ENCODE measurements at places on chromosomes 7 and 10. TPM values are rescaled to one million over a fixed set of nuclear protein-coding genes. Genes with fewer than 3 reads are reported as not detected.

Gene SORBS1
- total RNA-seq = 20.6 TPM

- no peak for DNase-seq
These were observed 71.9 kb downstream of the WIPF3 start for GRCh38 chr7:29878081-29878688.

- DNase-seq = peak; percentile 19
These were observed 192.6 kb upstream of the CCDC6 start for GRCh38 chr10:60098677-60099601.

DNA sequence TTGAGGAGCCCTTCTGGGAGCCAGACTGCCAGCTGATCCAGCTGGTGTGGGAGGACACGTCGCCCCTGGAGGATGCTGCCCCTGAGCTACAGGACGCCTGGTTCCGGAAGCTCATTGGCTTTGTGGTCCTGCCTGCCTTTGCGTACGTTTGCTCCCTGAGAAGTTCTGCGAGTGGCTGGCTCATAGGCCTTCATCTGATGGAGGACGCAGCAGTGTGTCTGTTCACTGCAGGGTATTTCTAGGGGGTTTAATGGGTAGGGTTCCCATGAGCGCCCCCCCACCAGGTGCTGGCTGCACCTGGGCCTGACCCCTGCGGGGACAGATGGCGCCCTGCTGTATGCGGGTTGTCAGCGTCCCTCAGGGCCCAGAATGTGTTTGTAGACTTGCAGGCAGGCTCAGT lies 5.0 kb downstream of the PAOX start:
- DNase-seq = no peak

Gene BEND7
- 23.7 TPM for total RNA-seq

Gene DRGX
- 0.11 TPM for total RNA-seq

DNA sequence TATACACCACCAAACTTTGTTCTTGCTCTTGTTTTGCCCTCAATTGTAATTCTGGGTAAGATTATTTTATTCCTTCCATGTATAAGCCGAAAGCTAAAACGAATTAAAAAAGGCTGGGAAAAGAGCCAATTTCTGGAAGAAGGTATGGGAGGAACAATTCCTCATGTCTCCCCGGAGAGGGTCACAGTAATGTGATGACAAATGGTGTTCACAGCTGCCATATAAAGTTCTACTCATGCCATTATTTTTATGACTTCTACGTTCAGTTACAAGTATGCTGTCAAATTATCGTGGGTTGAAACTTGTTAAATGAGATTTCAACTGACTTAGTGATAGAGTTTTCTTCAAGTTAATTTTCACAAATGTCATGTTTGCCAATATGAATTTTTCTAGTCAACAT lies 12.5 kb upstream of the CFAP69 start:
- DNase-seq = no peak

Gene GPR22
- total RNA-seq = not detected

DNA sequence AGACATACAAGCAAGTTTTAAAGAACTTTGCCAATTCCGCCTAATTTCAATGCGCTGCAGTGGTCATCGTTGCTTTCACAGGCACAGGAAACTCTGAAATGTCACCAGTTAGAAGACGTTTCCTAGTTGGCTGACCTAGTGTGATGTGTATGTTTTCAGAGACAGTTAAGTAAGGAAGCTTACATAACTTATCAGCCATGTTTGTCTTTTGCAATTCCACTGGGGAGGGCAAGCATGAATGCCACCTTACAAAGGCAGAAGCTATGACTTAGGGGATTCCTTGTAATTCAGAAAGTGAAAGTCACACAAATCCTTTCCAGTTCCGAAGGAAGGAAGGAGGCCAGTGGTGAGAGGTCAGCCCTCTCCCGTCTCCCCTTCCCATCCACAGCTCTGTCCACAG lies 15.0 kb upstream of the NPS start:
- no peak for DNase-seq

GRCh38 chr10:1400101-1401070 lies 336.9 kb downstream of the ADARB2 start:
- DNase-seq = no peak

Gene CPEB3
- 6.9 TPM for total RNA-seq

Gene EMX2
- not detected for total RNA-seq

DNA sequence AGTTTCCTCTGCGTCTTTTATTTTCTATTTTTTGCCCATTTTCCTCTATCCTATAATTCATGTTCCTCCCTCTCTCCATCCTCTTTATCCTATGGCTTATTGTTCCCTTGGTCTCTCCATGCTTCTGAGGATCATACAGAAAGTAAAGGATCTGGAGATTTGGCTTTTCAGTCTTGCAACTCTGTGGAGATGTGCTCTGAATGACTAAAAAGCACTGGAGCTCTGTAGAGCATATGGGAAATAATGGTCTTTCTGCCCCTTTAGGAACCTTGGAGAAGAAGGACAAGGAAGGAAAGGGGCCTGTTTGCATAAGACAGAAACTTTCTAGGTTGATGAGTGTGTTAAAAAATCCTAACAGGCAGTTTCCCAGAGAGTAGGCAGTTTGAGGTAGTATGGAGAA lies 120.1 kb downstream of the PHTF2 start:
- DNase-seq = no peak

DNA sequence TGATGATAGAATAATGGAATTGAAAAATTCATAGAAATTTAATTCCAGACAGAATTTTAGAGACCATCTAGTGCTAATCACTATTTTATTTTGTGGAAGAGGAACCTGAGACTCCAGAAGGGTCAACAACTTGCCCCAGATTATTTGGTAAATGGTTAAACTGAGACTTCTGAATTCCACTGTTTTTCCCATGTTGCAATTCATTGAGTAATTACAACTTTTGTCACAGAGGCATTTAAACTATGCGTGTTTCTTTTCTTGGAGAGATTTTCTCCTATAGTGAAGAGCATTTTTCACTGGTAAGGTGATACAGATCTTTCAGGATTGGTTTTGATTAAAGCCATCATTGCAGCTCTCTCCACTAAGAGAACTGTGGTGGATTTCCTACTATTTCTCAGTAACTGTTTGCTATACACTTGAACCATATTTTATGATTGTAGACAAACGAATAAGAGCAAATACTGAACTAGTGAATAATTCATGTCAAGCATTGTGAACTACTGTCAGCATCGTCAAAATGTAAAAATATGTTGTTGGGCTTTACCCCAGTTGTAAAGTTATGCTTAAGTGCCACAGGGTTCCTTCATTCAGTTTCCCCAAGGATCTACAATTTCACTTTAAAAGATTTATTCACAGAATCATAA lies 26.5 kb downstream of the LRGUK start:
- no peak for DNase-seq

GRCh38 chr10:124259139-124259825 lies 159.4 kb downstream of the OAT start:
- DNase-seq = no peak

DNA sequence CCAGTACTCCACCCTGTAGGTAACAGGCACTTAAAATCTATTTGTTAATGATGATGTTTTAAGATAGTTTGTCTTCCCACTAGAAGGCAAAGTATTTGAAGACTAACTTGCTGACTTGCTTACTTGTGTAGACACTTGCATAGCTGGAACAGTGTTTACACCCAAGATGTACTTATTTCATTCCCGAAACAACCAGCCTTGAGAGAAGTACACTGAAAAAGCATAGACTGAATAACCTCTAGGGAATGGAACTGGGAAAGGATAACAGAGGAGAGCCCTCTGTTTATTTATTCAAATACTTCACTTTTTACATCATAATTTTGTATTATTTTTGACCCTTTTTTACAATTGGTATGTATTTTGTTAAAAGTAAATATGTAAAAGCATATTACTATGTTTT lies 33.1 kb upstream of the TMEM26 start:
- no peak for DNase-seq

Gene TNKS2
- 27.5 TPM for total RNA-seq

GRCh38 chr7:148397056-148397455 lies 193.5 kb upstream of the C7orf33 start:
- no peak for DNase-seq

Gene PRLHR
- not detected for total RNA-seq

DNA sequence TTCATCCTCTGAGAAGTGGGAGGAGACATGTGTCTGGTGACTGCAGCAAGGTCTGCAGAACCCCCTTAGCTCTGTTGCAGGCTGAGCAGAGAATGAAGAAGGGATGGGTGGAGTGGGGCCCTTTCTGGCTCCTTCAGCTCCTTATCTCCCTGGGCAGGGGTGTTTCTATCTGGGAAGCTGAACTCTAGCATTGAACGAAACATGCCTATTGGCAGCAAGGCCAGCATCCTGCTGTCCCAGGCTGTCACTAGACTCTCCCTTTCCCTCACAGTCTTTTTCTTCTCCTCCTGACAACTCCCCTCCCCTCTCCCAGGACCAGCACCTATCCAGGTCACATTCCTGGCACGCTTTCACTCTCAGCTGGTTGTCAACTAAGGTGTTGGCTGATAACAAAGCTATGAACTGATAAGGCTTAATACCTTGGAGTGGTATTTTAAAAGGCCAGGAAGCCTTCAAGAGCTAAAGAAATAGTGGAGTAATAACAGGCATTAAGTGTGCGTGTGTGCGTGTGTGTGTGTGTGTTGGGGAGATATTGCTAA lies 128.8 kb upstream of the FZD8 start:
- no peak for DNase-seq

GRCh38 chr7:113677811-113678210 lies 241.0 kb downstream of the PPP1R3A start:
- no peak for DNase-seq

GRCh38 chr10:103278862-103279298 lies 1.9 kb downstream of the INA start:
- DNase-seq = peak; percentile 67

DNA sequence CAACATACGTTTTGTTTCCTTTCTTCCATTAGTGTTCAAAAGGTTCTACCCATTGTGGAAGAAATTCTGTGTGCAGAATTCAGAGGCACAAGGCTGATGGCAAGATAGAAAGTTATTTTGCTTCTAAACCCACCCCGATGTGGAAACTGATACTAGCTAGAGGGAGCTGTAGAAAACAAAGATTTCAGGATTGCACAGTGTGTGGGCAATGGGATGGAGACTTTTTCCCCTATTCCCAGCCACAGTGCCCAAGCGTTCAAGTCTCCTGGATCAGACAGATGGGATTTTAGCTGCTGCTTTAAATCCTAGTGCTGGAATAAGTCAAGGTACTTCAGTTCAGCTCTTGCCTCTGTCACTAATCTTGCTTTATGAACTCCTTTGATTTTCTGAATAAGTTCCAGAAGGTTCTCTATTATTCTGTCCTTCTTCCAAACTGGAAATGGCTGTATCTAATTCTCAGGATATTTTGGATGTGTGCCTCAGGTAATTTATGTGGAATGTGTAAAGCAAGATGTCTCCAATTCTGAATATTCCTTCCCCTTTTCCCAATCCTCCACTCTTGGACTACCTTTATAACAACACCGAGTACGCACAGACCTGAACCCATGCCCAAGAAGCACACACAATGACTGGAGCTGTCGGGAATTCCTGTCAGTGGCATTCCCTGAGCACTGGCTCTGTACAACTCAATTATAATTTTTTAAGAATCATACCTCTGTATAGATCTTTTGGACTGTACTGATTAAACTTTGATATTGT lies 473.0 kb downstream of the PLXDC2 start:
- no peak for DNase-seq

DNA sequence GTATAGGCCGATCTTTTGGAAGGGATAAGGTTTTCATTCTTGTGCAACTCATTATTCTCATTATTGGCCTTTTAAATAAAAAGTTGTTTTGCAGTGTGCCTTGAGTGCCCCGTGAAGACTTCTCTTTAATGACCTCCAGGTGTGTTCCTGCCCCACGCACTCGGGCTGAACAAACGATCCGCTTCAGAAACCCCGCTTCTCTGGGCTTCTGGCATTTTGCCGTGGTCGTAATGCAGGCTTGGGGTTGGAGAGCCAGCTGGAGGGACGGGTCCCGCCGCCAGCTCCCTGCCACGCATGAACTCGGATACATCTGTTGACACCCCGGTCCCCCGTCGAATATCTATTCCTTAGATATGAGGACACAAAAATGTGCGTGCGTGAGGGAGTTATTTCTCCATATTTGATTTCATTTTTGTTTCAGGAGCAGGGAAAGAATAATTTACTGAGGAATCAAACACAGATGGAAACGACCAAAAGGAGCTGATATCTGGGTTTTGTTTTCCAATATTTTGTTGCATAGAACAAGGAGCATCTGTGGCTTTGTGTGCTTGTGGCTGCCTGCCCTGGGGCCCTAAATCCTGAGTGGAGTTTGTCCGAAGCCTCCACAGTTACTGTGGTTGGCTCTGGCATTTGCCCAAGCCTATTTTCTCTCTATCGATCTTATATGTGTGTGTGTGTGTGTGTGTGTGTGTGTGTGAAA lies 17.0 kb upstream of the TTYH3 start:
- DNase-seq = no peak

- DNase-seq = no peak
These were observed 339.1 kb downstream of the HGF start for GRCh38 chr7:81430761-81431160.

GRCh38 chr10:88117869-88118632 lies 254.6 kb downstream of the PTEN start:
- no peak for DNase-seq

DNA sequence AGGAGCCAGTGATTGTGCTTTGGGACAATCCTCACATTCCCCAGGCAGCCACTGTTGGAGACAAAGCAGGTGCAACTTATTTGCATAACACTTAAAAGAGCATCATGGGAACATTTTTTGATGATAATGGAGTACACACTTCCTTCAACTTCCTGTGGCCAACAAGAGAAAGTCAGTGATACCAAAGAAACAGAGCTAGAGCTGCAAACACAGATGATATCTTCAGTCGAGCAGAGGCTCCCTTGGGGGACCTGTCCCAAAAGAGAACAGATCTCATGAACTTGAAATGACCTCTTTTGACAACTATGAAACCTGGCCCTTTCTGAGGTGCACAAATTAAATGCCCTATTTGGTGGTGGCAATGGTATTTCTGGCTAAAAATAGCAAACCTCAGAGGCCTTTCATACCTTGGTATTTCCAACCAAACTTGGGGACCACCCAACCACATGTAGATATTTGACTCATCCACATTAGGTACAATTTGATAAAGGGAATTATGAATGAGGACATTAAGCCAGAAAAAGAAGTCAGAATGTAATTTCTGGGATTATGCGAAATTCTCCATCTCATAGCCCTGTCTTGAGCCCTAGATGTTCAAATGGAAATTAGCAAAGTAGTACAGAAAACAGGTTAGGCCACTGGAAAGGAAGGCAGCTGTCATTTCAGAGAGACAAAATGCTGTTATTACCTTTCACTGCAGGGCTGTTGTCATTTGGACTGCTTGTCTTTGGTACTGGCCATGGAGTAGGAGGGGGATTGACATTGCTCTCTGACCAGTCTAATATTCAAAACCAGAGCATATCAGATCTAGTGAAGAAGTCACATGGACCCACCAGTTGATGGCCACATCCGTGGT lies 146.2 kb downstream of the ICA1 start:
- no peak for DNase-seq

Gene JAKMIP3
- 0.06 TPM for total RNA-seq

Data from left colon (tissue), 2 donors.